ENCODE measurements at places on chromosomes 11 and 22. TPM values are rescaled to one million over a fixed set of nuclear protein-coding genes. Genes with fewer than 3 reads are reported as not detected.

Gene NLRP14
- not detected for total RNA-seq

Gene TTC28
- 1.4 TPM for total RNA-seq

Gene MMP10
- not detected for total RNA-seq

Gene NXPE2
- not detected for total RNA-seq

Gene MYBPC3
- total RNA-seq, result not detected

Gene RAB38
- 1.2 TPM for total RNA-seq

Gene TNKS1BP1
- total RNA-seq, result 9.9 TPM

Gene RTL10
- total RNA-seq, result 13.3 TPM

Gene EFCAB6
- total RNA-seq, result 0.18 TPM

Gene SEPTIN3
- 3.2 TPM for total RNA-seq

Gene ESAM
- 1.0 TPM for total RNA-seq

Gene OR4A16
- not detected for total RNA-seq

Gene OR8D1
- not detected for total RNA-seq

Gene HEPN1
- not detected for total RNA-seq

Gene CDCA5
- total RNA-seq, result 98.2 TPM

Gene PRODH
- 0.35 TPM for total RNA-seq

Gene CTSC
- total RNA-seq, result 323 TPM

Gene ANO9
- 73.5 TPM for total RNA-seq

Gene OR10A2
- not detected for total RNA-seq

All from activated CD4-positive, alpha-beta memory T cell treated with anti-CD3 and anti-CD28 coated beads, Interleukin-2, amount 10 ng/mL, durations not matched to agents 7 days and 5 days (primary cell).